ENCODE measurements at places on chromosomes 3 and 15.

- no peak for DNase-seq
Observed at GRCh38 chr15:78419367-78419766, 18.6 kb upstream of the IREB2 start.

DNA sequence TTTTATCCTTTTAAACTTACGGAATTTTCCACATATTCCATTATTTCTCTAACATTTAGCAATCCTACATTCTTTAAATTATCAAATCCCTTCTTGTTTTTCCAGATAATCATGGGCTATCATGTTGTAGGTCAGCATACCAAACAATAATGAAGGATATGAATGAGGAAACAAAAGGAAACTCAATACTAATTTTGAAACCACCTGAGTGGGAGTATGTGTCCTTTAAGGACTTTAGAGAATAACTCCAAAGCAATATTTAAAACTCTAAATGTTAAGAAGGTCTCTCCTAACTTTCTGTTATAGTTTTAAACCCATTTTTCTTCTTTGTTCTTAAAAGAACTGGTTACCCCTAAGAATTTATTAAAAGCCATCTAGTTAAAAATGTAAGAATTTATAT lies 43.0 kb downstream of the TP53BP1 start:
- DNase-seq: no peak

GRCh38 chr3:18351069-18351628 lies 74.0 kb downstream of the SATB1 start:
- DNase-seq: no peak

GRCh38 chr3:27630885-27631284 lies 91.2 kb downstream of the EOMES start:
- DNase-seq: peak; percentile 22

DNA sequence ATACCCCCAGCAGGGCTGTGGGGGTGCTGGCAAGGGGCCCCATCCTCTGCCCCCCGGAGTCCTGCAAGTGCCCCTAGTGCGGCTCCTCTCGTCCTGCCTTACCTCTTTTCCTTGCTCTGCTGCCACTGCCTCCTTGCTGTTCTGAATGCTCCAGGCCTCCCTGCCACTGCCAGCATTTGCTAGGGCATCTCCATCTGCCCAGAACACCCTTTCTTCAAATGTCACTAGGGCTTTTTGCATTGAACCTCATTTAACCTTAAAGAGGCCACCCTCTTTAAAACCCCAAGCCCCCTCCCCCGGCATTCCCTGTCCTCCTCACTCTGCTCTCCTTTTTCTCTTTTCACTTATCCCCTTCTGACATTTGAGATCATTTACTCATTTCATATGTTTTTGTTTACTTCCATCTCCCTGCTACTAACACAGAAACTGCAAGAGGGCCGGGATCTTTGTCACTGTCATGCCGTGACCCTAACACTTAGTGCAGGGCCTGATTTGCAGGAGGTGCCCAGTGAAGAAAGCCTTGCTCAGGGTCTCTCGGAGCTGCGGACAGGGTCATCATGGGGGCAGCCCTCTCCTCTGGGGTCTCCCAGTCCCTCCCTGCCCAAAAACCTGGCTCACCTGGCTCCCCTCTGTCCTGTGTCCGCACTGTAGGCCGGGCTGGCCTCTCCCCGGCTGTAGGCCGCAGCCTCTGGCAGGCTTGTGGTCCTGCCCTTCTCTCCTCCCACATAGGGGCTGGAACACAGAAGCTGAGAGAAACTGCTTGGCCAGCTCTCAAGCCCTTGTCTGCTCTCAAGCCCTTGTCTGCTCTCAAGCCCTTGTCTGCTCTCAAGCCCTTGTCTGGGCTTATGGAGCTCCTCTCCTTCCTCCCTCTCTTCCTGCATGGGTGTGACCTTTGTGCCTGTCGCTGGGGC lies at the start of gene ACOX2:
Gene ACOX2, minus strand, starts transcription at position 690 of the 911 bp plus-strand sequence. CDS start 2,084 bp downstream, outside the sequence.
- DNase-seq: no peak

GRCh38 chr3:4356546-4357410 lies 53.6 kb downstream of the SETMAR start:
- DNase-seq: no peak

- no peak for DNase-seq
Observed at GRCh38 chr3:113873814-113874526, 35.4 kb downstream of the GRAMD1C start.

DNA sequence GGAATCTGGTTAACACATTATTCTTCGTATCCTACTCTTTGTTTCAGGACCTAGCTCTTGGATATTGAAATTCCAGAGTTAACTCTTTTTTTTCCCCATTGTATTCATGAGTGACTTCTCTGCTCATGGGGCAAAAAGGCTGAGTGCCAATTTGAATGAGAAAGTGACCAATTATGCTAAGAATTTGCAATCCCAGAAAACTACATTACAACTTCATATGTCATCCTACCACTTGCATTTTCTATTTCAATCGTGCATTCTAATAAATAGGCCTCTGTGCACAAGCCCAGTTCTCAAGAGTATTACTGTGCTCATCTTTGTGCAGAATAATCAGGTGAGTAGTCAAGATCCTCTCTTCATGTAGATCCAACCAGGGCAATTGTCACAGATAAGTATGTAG lies 537.8 kb downstream of the OTOL1 start:
- no peak for DNase-seq

GRCh38 chr3:67706934-67707333 lies 52.5 kb upstream of the SUCLG2 start:
- no peak for DNase-seq
